ENCODE measurements at places on chromosomes 3 and 15.
A peak's percentile ranks its signal among the peaks of the same experiment; 100 is the strongest.

- DNase-seq = no peak
Measured at GRCh38 chr3:22634433-22634832, 568.7 kb upstream of the UBE2E2 start.

DNA sequence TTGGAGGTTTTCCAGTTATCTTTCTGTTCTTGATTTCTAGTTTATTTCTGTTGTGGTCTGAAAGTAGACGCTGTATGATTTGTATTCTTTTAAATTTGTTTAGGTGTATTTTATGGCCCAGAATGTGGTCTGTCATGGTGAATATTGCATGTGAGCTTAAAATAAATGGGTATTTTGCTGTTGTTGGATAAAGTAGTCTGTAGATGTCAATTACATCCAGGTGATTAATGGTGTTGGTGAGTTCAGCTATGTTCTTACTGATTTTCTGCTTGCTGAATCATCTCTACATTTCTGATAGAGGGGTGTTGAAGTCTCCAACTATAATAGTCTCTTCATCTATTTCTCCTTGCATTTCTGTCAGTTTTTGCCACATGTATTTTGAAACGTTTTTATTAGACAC lies 383.3 kb upstream of the SGO1 start:
- DNase-seq = no peak

GRCh38 chr15:82081914-82082762 lies 36.3 kb upstream of the MEX3B start:
- DNase-seq = no peak

DNA sequence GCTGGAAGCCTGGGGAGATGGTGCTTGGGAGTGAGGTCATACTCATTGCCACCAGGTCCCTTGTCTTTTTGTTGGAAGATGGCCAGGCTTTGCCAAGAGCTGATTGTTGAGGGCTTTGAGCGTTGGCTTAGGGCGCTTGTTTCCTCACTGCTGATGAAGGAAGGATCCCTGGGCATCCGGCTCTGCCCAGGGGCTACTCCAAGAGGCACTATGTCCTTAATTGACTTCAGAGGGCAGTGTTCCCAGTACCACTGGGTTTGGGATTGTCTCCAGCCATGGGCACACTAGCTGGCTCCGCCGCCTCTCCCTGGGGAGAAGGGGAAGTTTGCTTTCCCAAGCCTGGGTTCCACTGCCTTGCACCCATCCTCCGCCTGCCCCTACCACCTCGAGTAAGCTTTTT lies 57.2 kb upstream of the RGMA start:
- no peak for DNase-seq

- DNase-seq = peak; percentile 61
Measured at GRCh38 chr15:70234256-70234905, 136.7 kb upstream of the TLE3 start.

DNA sequence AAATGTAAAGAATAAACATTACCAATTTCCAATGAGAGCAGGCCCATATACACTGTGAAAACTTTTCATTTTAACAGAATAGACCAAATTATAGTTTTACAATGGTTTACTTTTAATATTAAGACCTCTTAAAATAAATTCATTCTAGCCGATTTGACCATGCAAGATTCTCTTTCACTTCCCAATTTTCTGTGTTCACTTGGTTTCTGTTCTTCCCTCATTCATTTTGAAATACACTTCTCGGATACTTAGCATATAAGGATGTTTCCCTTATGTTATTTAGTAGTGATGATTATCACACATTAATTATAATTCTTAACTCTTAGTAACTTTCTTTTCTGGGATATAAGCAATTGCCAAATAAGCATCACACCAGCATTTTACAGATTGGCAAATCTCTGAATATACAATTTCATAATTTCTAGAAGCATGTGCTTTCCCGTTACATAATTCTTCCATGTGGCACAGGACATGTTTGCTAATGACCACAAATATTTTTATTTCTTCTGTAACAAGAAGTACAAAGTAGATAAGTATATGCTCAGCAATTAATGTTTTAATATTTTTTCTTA lies 13.9 kb downstream of the OR5H15 start:
- no peak for DNase-seq

- no peak for DNase-seq
Measured at GRCh38 chr3:161263057-161263456, 41.9 kb downstream of the NMD3 start.

- DNase-seq = no peak
Measured at GRCh38 chr3:7545334-7545733, 684.4 kb downstream of the GRM7 start.

- DNase-seq = no peak
Measured at GRCh38 chr3:62705721-62706120, 169.5 kb downstream of the CADPS start.

GRCh38 chr3:197706658-197707057 lies 30.0 kb downstream of the RUBCN start:
- no peak for DNase-seq

- DNase-seq = no peak
Measured at GRCh38 chr15:45612790-45613415, 21.9 kb upstream of the SQOR start.

DNA sequence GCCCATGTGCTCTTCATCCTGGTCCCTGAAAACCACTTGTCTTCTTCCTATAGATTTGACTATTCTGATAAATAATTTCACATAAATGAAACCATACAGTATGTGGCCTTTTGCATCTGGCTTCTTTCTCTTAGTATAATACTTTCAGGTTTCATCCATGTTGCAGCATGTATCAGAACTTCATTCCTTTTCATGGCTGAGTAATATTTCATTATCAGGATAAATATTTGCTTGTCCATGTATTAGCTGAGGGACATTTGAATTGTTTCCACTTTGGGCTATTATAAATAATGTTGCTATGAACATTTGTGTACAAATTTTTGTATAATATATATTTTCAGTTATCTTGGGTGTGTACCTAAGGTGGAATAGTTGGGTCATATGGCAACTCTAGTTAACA lies 29.8 kb upstream of the AEN start:
- DNase-seq = no peak

GRCh38 chr3:134928392-134928791 lies 133.3 kb downstream of the EPHB1 start:
- DNase-seq = no peak

DNA sequence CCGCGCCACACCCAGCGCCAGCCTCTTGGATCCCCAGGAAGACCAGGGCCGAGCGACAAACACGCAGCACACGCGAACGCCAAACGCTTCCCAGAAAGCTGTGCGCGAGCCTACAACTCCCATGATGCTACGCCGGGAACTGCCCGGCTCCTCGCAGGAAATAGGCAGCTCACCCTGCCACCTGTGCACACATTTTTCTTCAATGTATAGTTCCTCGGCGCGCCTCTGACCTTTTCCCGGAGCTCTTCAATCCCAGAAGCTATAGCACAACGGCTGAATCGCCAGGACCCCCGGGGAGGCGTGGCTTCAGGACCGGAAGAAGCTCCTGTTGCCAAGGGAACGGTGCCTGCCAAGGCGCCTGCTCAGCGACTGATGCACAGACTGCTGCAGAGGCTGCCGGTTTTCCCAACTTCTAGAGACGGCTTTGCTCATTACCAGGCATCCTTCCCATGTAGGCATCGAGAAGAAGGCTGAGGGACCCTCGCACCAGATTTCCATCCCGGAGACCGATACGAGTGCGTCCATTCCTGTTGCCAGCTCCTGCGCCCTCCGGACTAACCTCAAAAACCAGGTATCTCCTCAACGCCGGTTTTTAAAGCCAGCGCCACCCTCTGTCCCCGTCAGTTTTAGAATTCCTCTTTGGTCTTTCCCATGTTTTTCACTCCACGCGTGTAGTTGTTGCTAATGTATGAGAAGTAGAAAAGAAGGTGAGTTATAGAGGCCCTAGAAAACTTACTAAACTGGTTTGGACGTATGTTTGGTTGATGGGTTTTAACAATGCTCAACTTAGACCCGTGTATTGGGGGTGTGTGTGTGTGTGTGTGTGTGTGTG lies at the start of gene ARL6:
Gene ARL6 (plus strand): TSS at position 352 of the 832 bp plus-strand sequence. CDS start 3,350 bp downstream, outside the sequence.
- DNase-seq = peak; percentile 30

- DNase-seq = no peak
Measured at GRCh38 chr3:29345516-29346300, 64.8 kb downstream of the RBMS3 start.

GRCh38 chr15:49154359-49154758 lies 1.0 kb downstream of the COPS2 start:
- DNase-seq = no peak

DNA sequence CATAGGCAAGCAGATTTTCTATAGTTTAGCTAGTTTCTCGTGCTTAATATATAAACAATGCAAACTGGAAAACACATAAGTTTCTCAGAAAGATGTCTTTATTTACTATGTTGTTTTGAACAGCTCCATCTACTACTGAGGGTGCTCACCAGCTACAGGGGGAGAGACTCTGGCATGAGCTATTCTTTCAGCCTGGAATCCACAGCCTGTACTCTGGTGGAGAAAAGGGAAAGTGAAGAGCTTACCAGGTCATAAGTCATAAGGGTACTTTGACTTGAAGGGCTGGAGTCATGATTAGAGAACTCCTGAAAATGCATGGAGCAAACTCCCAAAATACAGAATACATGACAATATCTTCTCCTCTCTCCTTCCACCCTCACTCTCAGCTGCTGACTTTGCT lies 4.4 kb upstream of the AVEN start:
- no peak for DNase-seq

DNA sequence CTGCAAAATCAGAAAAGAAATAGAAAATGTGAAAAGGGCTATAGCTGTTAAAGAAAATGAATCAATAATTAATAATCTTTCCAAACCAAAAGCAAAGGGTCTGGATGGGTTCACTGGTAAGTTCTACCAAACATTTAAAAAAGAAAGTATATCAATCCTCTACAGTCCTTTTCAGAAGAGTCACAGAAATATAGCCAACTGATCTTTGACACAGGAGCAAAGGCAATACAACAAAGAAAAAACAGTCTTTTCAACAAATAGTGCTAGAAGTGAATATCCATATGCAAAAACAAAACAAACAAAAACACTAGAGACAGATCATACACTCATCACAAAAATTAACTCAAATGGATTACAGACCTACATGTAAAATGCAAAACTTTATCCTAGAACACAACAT lies 32.6 kb downstream of the RFX7 start:
- no peak for DNase-seq

DNA sequence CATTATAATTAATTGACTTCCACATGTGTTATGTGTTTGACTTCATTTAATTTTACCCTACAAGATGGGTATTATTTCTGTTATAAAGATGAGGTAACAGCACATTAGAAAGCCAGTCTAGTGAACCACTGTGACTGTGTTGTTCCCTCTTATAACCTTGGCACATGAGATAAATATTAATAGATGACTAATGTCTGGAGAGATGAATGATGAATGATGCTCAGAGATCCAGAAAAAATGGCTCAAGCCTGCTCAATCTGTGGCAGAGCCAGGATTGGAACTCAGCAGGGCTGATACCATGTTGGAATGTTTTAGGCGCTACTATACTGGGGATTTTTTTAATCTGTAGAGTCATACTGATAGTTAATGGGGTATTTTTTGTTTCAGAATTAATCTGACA lies 118.8 kb upstream of the PTX3 start:
- no peak for DNase-seq

Measured in SK-N-MC (cell line).